ENCODE measurements at places on chromosomes 12 and 14. TPM values are rescaled to one million over a fixed set of nuclear protein-coding genes. Genes with fewer than 3 reads are reported as not detected.

DNA sequence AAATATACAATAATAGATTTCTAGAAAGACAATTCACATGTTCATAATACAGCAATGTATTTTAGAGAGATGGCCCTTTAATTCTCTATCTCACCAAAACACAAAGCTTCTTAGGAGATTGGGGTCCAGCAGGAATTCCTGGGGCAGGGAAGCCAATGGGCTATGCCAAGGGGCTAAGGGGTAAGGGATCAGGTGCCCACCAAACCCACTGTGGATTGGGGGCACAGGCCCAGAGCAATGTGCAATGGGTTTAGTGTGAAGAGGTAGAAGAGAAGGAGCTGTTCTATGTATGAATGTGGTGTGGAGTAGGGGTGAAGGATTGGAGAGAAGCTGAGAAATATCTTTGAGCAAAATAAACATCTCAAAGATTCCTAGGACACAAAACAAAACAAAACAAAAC, 2.6 kb downstream of the HOXC13 start:
- no peaks in the 10 kb centered on the region for H3K4me1 ChIP-seq
- DNase-seq, result no peak

DNA sequence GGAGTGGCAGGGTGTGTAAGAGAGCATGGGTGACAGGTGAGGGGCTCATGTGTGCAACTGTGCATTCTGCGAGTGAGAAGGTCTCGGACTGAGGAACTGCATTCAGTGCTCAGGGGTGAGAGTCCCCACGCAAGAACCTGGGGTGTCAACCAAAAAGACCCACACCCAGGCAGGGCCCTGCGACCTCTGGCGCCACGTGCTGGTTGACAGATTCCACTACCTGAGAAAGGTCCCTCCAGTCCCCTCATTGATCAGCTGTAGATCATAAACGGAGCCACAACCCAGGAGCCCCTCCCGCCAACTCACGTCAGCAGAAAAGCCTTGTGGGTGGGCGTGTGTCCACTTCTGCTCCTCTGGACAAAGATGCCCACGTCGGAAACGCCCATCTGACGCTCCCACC, 98.7 kb downstream of the ASCL4 start:
- no peak overlapping the region for H3K27ac ChIP-seq
- H3K4me3 ChIP-seq, result no peak overlapping the region
- H3K4me1 ChIP-seq, result no peaks in the 10 kb centered on the region
- no peaks in the 10 kb centered on the region for H3K36me3 ChIP-seq

GRCh38 chr14:20294636-20295035, 11.1 kb downstream of the TTC5 start:
- peaks cover 47% of the 10 kb centered on the region for H3K36me3 ChIP-seq
- no peak overlapping the region for H3K27ac ChIP-seq
- peaks cover 4% of the 10 kb centered on the region for H3K4me1 ChIP-seq

GRCh38 chr12:131636940-131637750, 73.7 kb upstream of the SFSWAP start:
- no peaks in the 10 kb centered on the region for H3K36me3 ChIP-seq
- H3K27ac ChIP-seq, result no peak overlapping the region
- DNase-seq, result no peak

DNA sequence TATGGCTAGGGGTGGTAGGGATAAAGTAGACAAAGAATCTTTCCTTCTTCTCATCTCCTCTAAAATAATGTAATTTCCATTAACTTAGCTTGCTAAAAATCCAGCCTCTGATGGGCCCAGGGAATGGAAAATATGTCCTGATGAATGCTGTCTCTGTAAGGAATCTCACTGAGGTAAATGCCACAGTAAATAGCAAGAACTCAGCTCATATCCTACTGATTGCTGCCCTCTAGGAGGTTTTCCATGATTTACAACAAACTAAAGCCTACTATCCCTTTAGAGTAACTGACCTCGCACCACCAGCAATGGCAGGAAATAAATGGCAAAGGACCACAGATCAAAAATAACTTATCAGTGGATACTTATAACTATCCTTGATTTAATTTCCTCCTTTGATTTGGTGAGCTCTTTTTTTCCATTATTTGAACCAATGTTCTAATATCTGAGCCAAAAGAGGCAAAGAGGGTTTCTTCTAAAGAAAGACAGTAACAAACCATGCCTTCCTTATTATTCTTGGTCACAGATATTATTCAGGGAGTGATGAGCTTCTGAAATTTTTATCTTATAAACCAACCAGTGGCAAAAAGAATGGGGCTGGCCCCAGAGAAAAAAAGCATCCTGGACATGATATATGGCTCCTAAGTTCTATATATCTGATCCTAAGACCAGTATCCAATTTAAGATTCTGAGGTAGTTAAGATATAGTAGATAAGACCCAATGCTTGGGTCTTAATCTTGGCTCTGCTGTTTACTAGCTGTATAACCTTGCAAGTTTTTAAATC, 43.8 kb downstream of the SENP1 start:
- DNase-seq, result no peak
- H3K27me3 ChIP-seq, result no peaks in the 10 kb centered on the region
- H3K36me3 ChIP-seq, result peaks cover 74% of the 10 kb centered on the region
- no peak overlapping the region for H3K4me3 ChIP-seq
- no peaks in the 10 kb centered on the region for H3K4me1 ChIP-seq
- H3K27ac ChIP-seq, result no peak overlapping the region

CELA1 gene
- not detected for total RNA-seq

All from activated CD4-positive, alpha-beta memory T cell treated with anti-CD3 and anti-CD28 coated beads, Interleukin-2, amount 10 ng/mL, durations not matched to agents 7 days and 5 days (primary cell).